IPS DF 6.9 (cell line): ENCODE measurements at places on chromosomes 7 and 10.

DNA sequence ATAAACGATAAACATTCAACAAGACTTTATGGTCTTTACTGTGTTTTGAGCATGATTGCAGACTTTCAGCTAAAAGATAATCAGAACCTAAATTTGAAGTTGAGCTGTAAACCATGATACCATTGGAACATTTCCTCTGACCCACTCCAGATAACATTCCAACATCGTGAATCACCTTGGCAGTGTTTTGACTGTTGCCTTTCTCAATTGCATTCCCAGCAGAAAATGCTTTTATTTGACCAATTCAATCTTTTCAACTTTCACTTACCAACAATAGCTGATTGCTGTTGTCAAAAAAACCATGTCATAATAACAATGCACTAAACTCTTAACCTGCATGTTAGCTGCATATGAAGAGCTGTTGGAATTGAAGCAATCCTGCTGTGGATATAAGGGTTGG, 165.5 kb downstream of the MDFIC start:
- DNase-seq: no peak
- H3K36me3 ChIP-seq: no peaks in the 10 kb centered on the region
- no peak overlapping the region for H3K27ac ChIP-seq

- no peak overlapping the region for H3K4me3 ChIP-seq
These were observed 521.4 kb downstream of the ANKRD7 start for GRCh38 chr7:118745927-118746326.

- H3K36me3 ChIP-seq: no peaks in the 10 kb centered on the region
- H3K4me3 ChIP-seq: no peak overlapping the region
- H3K27ac ChIP-seq: no peak overlapping the region
- DNase-seq: no peak
These were observed 150.9 kb downstream of the ANK3 start for GRCh38 chr10:60238759-60239100.

- H3K4me1 ChIP-seq: no peaks in the 10 kb centered on the region
- H3K27me3 ChIP-seq: no peaks in the 10 kb centered on the region
- peak; percentile 29 for DNase-seq
- H3K4me3 ChIP-seq: no peak overlapping the region
These were observed 10.5 kb upstream of the CRPPA start for GRCh38 chr7:16431646-16432424.

DNA sequence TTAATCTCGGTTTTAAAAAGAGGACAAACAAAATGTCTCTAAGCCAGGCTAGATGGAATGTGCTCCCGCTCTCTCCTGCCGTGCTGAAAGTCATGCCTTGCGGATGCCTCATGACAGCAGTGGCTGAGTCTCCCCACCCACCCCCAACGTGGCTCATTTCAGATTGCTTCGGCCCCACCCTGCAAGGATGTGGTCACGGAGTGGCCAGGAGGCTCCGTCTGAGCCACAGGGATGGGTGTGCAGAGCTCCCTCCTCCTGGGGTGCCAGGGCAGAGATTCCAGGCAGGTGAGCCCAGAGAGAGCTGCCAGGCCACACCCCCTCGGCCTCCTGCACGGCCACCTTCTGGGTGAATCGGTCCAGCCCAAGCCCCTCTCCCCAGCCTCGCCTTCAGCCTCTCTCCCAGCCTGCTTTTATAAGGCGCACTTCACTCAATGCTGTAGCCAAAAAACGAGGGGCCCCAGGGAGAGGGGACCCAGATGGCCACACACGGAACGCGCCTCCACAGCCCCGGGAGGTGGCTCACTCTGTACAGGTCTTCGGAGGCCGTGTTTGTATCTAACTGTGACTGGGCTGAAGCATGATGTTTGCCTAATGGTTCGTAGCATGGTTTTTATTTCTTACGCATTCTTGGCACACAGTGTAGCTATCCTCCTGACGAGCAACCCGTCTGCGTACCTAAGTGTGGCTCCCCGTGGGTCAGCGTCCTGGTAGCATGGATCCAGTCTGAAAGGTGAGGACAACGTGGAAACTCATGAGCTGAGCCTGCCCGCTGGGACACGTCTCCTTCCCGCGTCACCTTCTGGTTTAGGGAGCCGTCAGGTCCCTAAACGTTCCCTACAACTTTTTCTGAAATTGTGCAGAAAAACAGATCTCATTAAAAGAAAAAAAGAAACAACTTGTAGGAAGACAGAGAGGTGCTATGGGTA, 413.8 kb upstream of the FOXK1 start:
- no peaks in the 10 kb centered on the region; the same call in 1 of the 2 replicates for H3K4me1 ChIP-seq
- no peaks in the 10 kb centered on the region; the same call in 1 of the 2 replicates for H3K36me3 ChIP-seq
- H3K27me3 ChIP-seq: no peaks in the 10 kb centered on the region
- H3K4me3 ChIP-seq: no peak overlapping the region
- no peak overlapping the region for H3K27ac ChIP-seq

DNA sequence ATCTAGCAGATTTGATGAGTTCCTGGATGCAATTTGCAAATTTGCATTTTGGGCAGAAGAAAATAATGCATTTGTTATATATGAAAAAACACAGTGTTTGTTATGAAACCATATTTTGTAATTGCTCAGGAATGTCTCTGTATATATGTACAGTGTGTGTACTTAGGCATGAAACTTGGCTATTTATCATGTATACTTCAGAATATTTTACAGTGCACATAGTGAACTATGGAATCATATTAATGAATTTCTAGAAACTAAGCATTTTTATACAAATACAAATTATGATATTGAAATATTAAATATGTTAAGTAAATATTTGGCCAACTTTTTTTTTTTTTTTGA, 107.5 kb downstream of the TWIST1 start:
- no peak overlapping the region for H3K27ac ChIP-seq
- no peaks in the 10 kb centered on the region for H3K27me3 ChIP-seq
- no peaks in the 10 kb centered on the region for H3K36me3 ChIP-seq
- no peak for DNase-seq
- no peak overlapping the region for H3K4me3 ChIP-seq

DNA sequence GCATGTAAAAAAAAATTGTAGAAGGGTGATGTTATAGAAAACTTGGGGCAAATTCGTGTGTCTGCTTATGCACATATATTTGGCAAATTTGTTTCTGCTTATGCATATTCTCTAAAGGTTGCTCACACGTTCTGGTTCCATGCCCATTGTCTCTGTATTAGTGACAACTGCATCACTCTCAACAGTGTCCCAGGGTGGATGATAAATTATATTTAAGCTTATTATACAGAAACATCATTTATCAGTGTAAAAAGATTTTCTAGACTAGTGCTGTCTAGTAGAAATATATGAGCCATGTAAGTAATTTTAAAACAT, 4.1 kb downstream of the STK31 start:
- H3K4me3 ChIP-seq: no peak overlapping the region
- no peak for DNase-seq
- H3K27ac ChIP-seq: no peak overlapping the region
- no peaks in the 10 kb centered on the region for H3K36me3 ChIP-seq

GRCh38 chr10:33193701-33194521, 140.6 kb downstream of the NRP1 start:
- no peak overlapping the region for H3K4me3 ChIP-seq
- H3K27me3 ChIP-seq: no peaks in the 10 kb centered on the region
- H3K4me1 ChIP-seq: no peaks in the 10 kb centered on the region
- H3K36me3 ChIP-seq: no peaks in the 10 kb centered on the region
- no peak overlapping the region for H3K27ac ChIP-seq

DNA sequence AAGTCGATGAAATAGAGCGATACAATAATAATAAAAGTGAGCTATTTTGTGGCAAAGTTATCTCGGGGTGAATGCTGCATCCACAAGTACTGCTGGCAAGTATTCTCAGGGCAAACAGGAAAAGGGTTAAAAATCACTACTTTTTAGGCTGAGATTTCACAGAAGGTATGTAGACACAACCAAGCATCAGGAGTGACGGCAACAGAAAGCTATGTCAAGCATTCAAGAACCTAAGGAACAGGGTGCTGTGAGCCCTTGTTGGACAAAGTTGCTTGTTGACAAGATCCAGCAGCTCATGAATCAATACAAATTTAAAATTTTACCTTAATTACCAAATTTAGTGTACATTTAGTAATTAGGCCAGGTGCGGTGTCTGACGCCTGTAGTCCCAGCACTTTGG, 41.2 kb upstream of the C1QL3 start:
- H3K27ac ChIP-seq: no peak overlapping the region
- H3K27me3 ChIP-seq: no peaks in the 10 kb centered on the region
- no peak overlapping the region for H3K4me3 ChIP-seq

- no peak for DNase-seq
- no peak overlapping the region for H3K27ac ChIP-seq
- no peak overlapping the region for H3K4me3 ChIP-seq
- no peaks in the 10 kb centered on the region for H3K4me1 ChIP-seq
- no peaks in the 10 kb centered on the region for H3K27me3 ChIP-seq
- no peaks in the 10 kb centered on the region for H3K36me3 ChIP-seq
These were observed 35.5 kb upstream of the PARD3 start for GRCh38 chr10:34850558-34850957.

DNA sequence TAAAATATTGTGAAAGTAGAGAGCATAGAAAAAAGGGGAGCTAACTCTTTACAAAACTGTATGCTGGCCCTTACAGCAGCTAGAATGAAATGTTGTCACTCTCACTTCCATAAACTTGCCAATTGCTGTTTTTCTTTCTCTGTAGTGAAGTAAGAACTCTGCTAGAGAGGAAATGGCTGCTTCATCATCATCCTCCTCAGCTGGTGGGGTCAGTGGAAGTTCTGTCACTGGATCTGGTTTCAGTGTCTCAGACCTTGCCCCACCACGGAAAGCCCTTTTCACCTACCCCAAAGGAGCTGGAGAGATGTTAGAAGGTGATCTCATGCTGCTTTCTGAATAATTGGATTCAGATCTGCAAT, 7.6 kb upstream of the ASCC1 start:
- no peaks in the 10 kb centered on the region for H3K27me3 ChIP-seq
- H3K27ac ChIP-seq: no peak overlapping the region
- peaks cover 2% of the 10 kb centered on the region; the same call in 1 of the 2 replicates for H3K4me1 ChIP-seq
- no peak for DNase-seq
- no peak overlapping the region for H3K4me3 ChIP-seq
- no peaks in the 10 kb centered on the region; the same call in 1 of the 2 replicates for H3K36me3 ChIP-seq

GRCh38 chr10:97016728-97017473, 168.9 kb downstream of the SLIT1 start:
- H3K27ac ChIP-seq: no peak overlapping the region
- H3K27me3 ChIP-seq: no peaks in the 10 kb centered on the region
- no peak for DNase-seq
- no peaks in the 10 kb centered on the region for H3K36me3 ChIP-seq
- no peak overlapping the region for H3K4me3 ChIP-seq

GRCh38 chr10:132562177-132562915, 24.8 kb downstream of the INPP5A start:
- no peak overlapping the region for H3K4me3 ChIP-seq
- DNase-seq: no peak
- no peaks in the 10 kb centered on the region for H3K36me3 ChIP-seq
- H3K27me3 ChIP-seq: no peaks in the 10 kb centered on the region
- no peak overlapping the region for H3K27ac ChIP-seq

DNA sequence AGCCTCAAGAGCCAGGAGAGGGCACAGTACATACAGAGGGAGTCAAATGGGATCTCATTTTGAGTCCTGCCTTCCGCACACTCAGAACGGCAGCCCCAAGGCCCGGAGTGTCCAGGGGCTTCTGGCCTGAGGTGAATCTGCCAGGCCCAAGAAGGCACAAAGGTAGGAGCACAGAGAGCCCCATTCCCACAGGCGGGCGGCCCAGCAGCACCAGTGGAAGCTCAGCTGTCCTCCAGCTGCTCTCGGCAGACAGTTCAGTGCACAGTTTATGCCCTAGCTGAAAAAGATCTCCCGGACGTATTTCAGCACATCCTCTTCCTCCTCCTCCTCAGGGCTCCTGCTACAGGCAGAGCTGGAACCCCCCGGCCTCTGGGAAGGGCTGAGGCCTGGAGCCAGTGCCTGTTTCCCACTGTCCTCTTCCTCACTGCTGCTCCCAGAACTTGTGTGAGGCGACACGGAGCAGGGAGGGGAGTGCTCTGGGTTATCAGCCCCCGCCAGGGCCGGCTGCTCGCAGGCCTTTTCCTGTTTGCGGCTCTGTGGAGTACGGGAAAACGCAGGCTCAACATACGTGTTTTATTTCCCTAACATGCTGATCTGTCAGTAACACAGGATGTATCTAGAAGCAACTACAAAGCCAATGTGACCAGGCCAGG, 4.0 kb downstream of the CYREN start:
- DNase-seq: no peak
- H3K27ac ChIP-seq: no peak overlapping the region
- no peaks in the 10 kb centered on the region for H3K4me1 ChIP-seq
- no peak overlapping the region for H3K4me3 ChIP-seq
- peaks cover 24% of the 10 kb centered on the region for H3K36me3 ChIP-seq

- no peak overlapping the region for H3K4me3 ChIP-seq
- no peak for DNase-seq
These were observed 5.5 kb downstream of the OPN4 start for GRCh38 chr10:86659721-86660453.

DNA sequence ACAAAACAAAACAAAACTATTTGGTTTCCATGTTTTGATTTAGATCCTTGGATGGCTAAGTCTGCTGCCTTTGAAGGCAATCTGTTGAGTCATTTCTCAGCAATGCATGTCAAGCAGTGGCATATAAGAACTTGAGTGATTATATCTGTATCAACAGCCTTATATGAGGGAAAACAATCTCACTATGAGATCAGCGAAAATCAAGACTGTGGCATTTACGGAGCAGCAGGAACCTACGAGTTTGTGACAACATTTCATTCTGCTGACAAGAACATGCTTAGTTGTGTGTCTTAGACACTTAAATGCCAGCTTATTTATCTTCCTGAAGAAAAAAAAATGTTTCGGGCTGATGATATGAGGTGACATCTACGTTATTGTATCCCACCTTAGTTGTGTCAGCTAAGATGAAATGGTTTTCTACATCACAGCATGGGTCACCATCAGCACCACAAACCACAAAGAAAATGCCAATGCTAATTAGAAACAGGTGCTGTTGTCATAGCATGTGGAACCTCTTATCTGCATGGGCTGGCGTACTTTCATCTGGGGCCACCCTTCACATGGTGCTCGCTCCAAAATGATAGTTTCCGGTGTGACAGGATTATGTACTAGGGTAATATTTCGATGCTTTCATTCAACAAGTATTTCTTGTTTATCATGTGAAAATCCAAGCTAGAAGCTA, 1085.5 kb downstream of the SORCS1 start:
- no peaks in the 10 kb centered on the region for H3K36me3 ChIP-seq
- no peak for DNase-seq
- H3K27me3 ChIP-seq: no peaks in the 10 kb centered on the region
- no peak overlapping the region for H3K4me3 ChIP-seq

DNA sequence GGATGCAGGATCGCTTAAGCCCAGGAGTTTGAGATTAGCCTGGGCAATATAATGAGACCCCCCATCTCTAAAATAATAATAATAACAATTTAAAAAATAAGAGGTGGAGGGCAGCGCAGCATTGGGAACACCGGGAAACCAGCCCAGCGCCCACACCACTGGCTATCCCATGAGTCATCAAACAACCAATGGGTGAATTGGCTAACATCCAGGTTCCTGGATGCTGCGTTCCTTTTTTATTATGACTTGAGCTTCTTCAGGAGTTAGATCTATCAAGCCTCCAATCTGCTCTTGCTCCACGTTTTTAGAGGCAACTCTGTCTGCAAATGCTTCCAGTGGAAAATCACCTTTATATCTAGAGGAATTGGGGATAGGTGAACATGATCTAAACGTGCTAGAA, 10.0 kb upstream of the LRRC4 start:
- no peak overlapping the region for H3K4me3 ChIP-seq
- H3K36me3 ChIP-seq: no peaks in the 10 kb centered on the region
- no peak overlapping the region for H3K27ac ChIP-seq
- H3K4me1 ChIP-seq: no peaks in the 10 kb centered on the region
- no peak for DNase-seq
